Retinal pigment epithelial cell (primary cell): ENCODE measurements at places on chromosomes 16 and 17.

GRCh38 chr16:17467923-17468540, 2.7 kb downstream of the XYLT1 start:
- DNase-seq, result no peak

- no peak for DNase-seq
These were observed 119.4 kb downstream of the USP31 start for GRCh38 chr16:23029733-23030420.

DNA sequence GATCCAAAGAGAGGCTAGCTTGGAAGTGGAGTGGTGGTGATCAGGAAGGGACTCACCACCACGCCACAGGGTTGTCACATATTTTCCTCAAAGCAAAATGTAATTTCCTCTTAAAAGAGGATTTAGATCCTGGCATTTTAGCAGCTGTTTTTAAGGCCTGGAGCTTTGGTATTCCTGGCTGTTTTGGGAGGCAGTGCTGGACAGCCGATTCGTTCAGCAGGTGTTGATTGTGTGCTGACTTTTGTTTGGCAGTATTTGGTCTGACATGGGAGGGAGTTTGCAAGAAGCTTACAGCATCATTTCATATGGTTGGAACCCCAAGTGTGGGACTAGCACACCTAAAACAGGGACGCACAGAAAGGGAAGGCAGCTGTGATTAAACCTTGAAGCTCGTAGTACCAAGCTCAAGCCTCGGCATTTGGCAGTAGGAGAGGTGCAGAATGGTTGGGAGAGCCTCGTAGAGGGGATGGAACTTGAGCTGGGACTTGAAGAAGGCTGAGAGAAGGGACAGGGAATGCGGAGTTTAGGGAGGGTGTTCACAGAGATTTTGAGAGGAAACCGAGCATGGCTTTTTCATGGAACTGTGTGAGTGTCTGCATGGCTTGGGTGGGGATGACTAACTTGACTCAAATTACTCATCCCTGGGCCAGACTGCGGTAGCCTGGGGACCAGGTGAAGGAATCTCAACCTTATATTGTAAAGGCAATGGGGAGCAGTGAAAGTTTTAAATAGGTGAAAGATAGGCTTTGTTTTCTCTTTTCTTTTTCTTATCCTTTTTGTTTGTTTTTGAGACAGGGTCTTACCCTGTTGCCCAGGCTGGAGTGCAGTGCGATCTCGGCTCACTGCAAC, 52.3 kb downstream of the RPTOR start:
- no peak for DNase-seq

GRCh38 chr17:9367156-9367555, 208.5 kb downstream of the STX8 start:
- DNase-seq, result no peak

- DNase-seq, result peak; percentile 82
These were observed 25.3 kb downstream of the IGF2BP1 start for GRCh38 chr17:49022391-49022941.

DNA sequence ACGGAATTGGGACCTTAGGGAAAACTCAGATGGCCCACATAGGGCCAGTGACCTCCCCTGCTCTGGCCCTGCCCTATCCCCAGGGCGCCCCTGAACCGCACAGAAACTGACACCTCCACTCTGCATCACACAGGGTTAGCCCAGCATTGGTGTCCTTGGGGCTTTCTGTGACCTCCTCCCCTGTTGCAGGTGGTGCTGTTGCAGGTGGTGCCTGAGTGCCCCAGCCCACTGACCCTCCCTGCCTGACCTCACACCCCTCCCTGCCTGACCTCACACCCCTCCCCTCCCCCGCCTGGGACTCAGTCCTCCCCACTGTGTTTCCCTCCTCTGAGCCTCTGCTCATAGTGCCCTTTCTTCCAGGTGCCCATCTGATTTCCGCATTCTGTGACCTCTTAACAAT, 21.4 kb downstream of the TNFRSF13B start:
- no peak for DNase-seq

GRCh38 chr16:69520800-69521602, 44.8 kb upstream of the NFAT5 start:
- DNase-seq, result no peak

DNA sequence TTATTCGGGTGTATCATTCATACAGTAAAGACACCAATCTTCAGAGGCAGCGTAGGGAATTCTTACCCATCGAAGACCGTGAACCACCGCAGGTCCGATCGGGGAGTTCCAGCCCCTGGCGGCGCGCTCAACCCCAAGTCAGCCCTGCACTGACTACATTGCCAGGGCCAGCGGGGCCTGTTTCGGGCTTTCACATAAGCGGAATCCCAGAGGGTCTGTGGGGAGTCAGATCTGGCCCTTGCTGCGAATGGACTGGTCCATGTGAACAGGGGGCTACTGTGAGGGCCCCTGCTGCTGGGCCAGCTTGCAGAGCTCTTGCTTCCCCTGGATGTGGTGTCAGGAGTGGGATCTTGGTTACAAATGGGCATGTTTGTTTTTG, 7.6 kb downstream of the PDE6G start:
- no peak for DNase-seq

DNA sequence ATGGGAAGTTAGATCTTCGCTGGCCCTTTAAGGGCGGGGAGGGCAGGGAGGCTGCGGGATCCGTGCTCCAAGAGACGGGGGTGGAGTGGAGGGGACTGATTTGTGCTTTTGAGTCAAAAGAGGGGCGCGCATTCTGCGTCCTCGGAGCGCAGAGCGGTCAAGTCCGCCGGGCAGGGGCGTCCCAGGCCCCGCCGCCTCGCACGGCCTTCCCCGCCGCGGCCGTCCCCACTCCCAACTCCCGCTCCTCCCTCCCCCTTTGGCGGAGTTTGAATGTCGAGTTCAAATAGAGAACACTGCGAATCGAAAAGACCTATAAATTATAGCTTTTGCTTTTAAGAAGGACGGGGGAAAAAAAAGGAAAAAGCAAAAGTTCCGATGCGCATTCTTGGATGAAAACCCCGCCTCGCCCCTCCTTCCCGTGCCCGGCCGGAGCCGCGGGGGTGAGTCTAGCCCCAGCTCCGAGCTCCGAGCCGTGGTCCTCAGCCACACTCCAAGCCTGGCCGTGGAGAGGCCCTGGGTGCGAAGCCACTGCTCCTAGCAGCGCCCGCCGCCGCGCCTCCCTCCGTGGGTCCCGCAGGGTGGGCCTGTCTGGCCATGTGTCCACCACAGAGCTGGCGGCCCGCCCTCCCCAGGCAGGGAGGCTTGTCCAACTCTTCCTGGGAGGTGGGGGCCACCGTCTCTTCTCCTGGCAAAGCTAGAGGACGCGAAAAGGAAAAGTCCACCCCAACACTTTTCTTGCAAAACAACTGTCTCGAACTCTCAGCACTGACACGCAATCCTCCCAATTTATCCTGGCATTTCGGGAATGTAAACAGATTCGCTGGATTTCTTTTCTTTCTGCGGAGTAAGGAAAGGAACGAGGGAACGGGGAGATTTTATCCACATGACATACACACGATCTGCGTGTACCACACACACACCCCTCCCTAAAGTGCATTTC, 3.6 kb downstream of the CBX8 start:
- no peak for DNase-seq

- DNase-seq, result no peak
These were observed 4.5 kb downstream of the WIPI1 start for GRCh38 chr17:68452724-68453290.

GRCh38 chr17:80997424-80998117, 5.9 kb downstream of the CHMP6 start:
- DNase-seq, result no peak

DNA sequence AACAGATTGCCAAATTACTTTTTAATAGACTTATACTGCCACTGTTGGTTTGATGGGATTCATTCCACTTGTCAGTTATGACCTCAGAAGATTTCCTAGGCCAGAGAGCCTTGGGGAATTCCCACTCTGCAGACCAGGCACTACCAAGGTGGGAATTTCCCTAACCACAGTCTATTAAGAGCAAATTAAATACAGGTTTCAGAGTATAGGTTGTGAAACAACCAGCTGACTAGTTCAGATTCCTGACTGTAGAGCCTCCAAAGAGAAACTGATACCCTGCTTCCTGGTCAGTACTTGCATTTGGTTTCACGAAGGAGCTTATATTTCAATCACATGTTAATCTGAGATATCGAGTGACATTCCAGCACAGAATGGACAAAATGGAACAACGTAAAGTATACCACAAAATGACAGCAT, 186.5 kb downstream of the STX8 start:
- peak; percentile 85 for DNase-seq

GRCh38 chr16:79270011-79270410, 330.5 kb downstream of the MAF start:
- DNase-seq, result no peak

DNA sequence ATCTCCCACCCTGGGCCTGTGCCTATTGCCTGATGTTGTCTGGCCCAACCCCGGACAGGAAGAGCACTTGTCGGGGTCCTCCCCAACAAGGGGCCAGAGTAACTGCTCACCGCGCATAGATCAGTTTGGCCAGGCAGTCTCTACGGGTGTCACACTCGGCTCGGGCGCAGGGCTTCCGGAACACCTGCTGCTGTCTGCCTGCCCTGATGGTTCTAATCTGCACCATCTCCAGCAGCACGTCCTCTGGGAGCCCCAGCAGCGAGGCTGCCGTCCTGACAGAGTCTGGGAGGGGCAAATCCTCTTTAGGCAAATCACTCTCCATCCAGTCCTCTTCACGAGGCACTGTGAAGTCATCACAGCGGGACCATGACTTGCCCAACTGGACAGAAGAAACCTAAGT, 24.0 kb downstream of the MYO19 start:
- no peak for DNase-seq

- no peak for DNase-seq
These were observed 16.2 kb upstream of the MRC2 start for GRCh38 chr17:62611292-62611691.

GRCh38 chr16:24670623-24671454, 58.6 kb upstream of the TNRC6A start:
- DNase-seq, result peak; percentile 81

- no peak for DNase-seq
These were observed 174.2 kb upstream of the FAM20A start for GRCh38 chr17:68775318-68775717.

DNA sequence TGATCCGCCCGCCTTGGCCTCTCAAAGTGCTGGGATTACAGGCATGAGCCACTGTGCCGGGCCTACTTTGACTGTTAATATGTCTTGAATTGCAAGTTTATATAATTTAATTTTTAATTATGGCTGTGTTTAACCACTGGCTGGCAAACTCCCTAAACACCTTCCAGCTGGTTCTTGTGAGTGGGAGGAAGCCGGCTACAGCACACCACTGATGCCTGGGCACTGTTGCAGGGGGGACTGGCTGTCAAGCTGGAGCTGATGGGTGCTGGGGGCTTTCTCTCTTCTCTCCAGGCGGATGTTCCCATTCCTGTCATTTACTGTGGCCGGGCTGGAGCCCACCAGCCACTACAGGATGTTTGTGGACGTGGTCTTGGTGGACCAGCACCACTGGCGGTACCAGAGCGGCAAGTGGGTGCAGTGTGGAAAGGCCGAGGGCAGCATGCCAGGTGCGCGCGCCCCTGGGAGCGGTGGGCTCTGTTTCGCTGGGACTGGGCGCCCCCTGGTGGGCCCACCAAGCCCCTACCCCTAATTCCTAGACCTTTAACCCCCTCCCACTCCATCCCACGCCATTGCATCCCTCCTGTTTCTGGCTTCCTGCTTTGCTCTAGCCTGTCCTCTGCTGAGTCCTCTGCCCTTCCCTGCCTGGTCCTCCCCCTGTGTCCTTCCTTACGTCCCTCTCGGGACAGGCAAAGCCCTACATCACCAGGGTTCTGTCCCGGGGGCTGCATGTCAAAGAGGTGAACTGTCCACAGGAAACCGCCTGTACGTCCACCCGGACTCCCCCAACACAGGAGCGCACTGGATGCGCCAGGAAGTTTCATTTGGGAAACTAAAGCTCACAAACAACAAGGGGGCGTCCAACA, 9.5 kb downstream of the TBX21 start:
- no peak for DNase-seq

GRCh38 chr16:59878999-59879398, 1144.9 kb upstream of the GOT2 start:
- DNase-seq, result no peak

DNA sequence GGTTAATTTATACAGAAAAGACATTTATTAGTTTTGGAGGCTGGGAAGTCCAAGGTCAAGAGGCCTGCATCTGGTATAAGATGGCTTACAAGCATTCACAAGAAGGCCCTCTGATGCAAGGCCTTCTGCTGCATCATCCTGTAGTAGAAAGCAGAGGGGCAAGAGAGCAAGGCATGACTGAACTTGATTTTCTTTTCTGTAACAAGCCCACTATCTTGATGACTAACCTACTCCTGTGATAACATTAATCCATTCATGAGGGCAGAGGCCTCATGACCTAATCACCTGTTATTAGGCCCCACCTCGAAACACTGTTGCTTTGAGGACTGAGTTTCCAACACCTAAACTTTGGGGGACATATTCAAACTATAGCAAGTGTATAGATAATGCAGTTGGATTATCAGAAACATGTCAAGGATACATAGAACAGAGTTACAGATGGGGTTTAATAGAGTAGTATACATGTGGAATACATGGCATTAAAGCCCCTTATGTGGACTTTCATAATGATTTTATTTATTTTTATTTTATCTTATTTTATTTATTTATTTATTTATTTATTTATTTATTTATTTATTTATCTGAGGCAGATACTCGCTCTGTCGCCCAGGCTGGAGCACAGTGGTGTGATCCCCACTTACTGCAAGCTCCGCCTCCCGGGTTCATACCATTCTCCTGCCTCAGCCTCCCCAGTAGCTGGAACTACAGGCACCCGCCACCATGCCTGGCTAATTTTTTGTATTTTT, 88.2 kb downstream of the CHD9 start:
- DNase-seq, result no peak

- DNase-seq, result no peak
These were observed 78.1 kb downstream of the SKAP1 start for GRCh38 chr17:48351911-48352332.

- DNase-seq, result no peak
These were observed 673.4 kb upstream of the KIF2B start for GRCh38 chr17:53149316-53149715.

GRCh38 chr16:20409398-20410120, at the start of gene ACSM5:
TSS of gene ACSM5 (plus strand) at chr16:20409534. CDS start at chr16:20411485, 1,951 bp downstream.
- no peak for DNase-seq

DNA sequence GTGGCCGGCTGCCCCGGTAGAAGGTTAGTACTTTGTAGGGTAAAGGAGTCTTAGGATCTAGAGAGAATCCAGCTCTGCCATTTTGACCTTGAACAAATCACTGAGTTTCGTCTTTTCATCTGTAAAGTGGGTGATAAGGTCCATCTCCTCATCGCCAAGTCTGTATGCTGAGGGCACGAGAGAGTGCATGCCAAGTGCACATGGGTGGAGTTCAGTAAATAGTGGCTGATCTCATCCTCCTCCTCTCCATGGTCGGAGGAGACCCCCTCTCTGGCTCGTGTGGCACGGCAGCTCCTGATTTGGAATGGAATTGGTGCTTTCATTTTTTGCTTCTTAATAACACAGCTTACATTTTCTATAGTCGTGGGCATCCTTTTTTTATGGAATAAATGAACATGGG, 30.7 kb downstream of the MYH3 start:
- DNase-seq, result no peak

- no peak for DNase-seq
These were observed 409.7 kb downstream of the SNX29 start for GRCh38 chr16:12386192-12386591.

- no peak for DNase-seq
These were observed 17.7 kb downstream of the GLP2R start for GRCh38 chr17:9843152-9844010.

GRCh38 chr16:658679-659571, 9.0 kb upstream of the RHOT2 start:
- no peak for DNase-seq

- no peak for DNase-seq
These were observed 7.8 kb downstream of the MLYCD start for GRCh38 chr16:83906683-83907082.
